ENCODE measurements at places on chromosomes 5 and 9.

GRCh38 chr5:154830219-154830595 is 20.2 kb downstream of the FAXDC2 start:
- no peak for DNase-seq

DNA sequence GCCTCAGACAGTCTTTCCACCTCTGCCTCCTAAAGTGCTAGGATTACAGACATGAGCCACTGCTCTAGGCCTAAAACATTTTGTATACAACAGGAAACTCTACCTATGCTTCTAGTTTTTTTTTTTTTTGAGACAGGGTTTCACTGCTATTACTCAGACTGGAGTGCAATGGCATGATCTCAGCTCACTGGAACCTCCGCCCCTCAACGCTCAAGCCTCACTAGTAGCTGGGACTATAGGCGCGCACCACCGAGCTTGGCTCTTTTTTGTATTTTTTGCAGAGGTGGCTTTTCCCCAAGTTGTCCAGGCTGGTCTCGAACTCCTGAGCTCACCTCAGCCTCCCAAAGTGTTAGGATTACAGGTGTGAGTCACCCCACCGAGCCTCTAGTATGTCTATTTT is 5.4 kb downstream of the HSPA9 start:
- DNase-seq = no peak

- no peak for DNase-seq
These were observed 34.2 kb upstream of the IL7R start for GRCh38 chr5:35822511-35822910.

- no peak for DNase-seq
These were observed 17.2 kb downstream of the NKX2-5 start for GRCh38 chr5:173217626-173218397.
